ENCODE measurements at places on chromosomes 5 and 9.

DNA sequence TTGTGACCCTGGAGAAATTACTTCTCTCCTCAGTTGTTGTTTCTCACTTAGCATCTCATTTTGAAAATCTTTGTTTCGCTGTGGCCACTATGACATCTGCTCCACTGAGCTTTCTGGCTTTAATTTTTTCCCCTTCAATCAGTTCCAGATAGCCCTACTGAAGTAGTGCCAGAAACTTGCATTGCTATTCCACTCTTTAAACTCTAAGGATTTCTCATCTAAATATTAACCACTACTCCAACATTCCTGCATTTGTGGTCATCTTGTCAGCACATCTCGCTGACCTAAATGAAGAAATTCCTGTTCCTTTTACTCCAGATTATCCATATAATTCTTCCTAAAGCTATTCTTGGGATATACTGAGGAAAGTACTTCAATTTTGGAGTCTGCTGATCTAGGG, 15.3 kb upstream of the NOL6 start:
- DNase-seq = no peak

- DNase-seq = no peak
Observed at GRCh38 chr5:128491291-128491690, 46.8 kb downstream of the FBN2 start.

DNA sequence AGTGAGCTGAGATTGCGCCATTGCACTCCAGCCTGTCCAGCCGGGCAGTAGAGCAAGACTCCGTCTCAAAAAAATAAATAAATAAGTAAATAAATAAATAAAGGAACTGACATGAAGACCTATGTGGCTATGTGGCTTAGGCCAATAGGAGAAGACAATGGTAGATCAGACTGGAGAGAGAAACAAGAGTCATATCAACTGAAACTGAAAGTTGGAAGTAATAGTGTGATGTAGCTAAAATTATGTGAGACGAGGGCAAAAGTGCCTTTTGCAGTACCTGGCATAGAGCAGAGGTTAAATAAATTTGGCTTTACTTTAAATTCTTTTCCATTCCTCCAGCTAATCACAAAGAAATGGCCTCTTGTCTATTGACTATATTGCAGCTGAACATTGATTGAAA, 7.3 kb downstream of the FBP2 start:
- no peak for DNase-seq

- no peak for DNase-seq
Observed at GRCh38 chr9:88663771-88664419, 128.9 kb downstream of the NXNL2 start.

GRCh38 chr5:38692781-38693527, 136.5 kb upstream of the LIFR start:
- no peak for DNase-seq

- DNase-seq = no peak
Observed at GRCh38 chr5:20559845-20560244, 571.8 kb upstream of the CDH18 start.

DNA sequence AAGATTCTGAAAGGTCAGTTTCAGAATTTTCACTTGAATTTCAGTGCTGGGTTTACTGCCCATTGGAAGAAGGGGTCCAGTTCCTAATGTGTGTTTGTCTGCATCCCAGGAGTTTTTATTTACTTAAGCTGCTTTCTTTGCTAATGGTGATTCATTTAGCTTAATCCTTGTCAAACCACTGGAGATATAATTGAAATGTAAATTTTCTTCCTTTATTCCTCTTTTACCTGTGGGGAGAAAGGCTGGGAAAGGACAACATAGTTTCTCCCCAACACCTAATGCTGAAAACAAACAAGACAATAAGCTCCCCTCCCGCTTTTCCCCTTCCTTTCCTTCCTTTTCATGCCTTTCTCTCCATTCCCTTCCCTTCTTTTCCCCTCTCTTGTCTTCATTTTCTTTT, 185.8 kb downstream of the KCTD16 start:
- DNase-seq = no peak

DNA sequence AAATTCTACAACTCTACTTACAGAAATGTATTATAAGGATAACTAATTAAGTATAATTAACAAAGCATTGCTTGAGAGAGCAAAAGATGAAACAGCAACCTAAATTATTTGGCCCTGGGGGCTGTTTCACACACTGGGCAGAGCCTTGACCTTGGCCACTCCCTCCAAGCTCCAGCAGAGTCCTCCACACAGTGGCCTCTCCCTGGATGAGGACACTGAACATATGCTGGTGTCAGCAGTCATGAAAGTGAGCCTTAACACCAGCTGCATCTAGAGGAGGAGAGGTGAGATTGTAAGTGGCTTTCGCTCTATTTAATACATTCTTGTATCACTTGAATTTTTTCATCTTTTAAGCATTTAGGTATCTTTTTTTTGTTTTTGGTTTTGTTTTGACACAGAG, 23.3 kb upstream of the ZDHHC12 start:
- no peak for DNase-seq

- DNase-seq = no peak
Observed at GRCh38 chr5:91069364-91069763, 313.8 kb downstream of the ARRDC3 start.

- DNase-seq = no peak
Observed at GRCh38 chr9:133975511-133975910, 16.6 kb downstream of the VAV2 start.

DNA sequence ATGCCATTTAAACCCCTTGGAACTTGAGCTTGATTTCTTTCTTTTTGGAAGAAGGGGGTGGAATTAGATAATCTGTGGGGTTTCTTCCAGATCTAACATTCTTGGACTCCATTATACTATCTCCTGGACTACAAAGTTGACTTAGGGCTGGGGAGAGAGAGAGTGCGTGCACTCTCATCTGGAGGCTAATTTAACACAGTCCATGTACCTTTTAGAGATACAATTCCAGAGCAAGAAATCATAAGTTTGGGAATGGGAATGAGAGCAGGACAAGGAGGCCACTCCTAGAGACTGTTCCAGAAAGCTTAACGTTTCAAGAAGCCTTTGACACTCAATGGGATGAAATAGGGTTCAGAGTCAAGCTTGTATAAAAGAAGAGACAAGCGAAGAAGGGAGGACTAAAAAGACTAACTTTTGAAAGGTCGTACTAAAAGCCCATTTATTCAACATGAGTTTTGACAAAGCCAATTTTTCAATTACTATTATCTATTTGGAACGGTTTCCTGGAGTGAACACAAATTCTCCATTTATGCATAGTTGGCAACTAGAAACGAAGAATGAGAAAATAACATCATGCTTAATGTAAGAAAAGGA, 83.4 kb downstream of the ACTL7B start:
- DNase-seq = no peak

DNA sequence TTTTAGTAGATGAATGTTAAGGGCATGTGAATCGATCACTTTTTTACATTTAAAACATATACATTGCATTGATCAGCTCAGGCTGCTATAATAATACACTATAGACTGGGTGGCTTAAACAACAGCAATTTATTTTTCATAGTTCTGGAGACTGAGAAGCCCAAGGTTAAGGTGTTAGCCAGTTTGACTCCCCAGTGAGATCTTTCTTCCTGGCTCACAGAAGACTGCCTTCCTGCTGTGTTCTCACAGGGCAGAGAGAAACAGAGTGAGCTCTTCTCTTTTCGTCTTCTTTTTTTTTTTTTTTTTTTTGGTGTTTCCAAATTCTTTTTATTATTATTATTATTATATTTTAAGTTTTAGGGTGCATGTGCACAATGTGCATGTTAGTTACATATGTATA, 56.4 kb downstream of the SPEF2 start:
- no peak for DNase-seq

GRCh38 chr9:83266666-83267496, 203.9 kb upstream of the RASEF start:
- DNase-seq = no peak

DNA sequence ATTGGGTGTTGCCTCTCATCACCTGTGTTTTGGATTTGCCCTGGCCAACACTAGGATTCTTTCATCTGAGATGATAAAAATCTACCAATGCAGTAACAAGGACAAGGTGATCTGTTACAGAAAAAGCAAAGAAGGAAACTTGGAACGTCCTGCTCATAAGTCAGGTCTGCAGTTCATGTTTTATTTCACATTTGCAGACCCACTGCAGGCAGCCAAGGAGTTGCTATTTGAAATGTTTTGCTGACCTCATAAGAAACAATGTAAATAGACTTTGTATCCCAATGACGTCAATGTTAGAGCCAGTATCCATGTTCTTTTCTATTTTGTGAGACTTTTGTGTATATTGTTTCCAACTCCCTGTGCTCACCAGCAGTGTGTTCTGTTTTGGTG, 312.9 kb downstream of the DEPDC1B start:
- DNase-seq = no peak

DNA sequence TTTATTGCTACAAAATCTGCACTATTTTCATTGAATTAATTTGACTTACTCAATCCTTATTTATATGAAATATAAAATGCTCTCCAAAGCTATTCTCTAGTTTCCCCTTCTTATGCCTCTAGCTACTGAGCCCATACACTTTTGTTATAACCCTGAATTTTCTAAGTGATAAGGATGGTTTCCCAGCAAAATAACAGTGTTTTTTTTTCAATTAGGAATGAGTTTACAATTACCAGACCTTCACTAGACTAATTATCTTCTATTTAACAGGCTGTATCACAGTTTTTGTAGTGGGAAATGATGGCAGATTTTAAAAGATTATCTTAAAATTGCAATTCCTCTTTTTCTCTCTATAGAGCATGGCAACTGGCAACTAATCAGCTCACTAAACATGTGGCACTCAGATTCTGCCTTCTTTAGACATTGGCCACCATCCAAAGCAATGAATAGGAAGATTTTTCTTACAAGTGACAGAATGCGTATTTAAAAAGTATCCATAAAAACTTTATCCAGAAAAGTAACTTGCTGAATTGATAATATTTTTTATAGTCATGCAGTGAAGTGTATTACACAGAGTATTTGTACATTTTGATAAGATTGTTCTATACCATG, 585.7 kb upstream of the ZNF608 start:
- no peak for DNase-seq

GRCh38 chr9:37926737-37927118, 22.8 kb upstream of the SLC25A51 start:
- no peak for DNase-seq

GRCh38 chr5:109062664-109063063, 315.0 kb downstream of the FER start:
- no peak for DNase-seq

DNA sequence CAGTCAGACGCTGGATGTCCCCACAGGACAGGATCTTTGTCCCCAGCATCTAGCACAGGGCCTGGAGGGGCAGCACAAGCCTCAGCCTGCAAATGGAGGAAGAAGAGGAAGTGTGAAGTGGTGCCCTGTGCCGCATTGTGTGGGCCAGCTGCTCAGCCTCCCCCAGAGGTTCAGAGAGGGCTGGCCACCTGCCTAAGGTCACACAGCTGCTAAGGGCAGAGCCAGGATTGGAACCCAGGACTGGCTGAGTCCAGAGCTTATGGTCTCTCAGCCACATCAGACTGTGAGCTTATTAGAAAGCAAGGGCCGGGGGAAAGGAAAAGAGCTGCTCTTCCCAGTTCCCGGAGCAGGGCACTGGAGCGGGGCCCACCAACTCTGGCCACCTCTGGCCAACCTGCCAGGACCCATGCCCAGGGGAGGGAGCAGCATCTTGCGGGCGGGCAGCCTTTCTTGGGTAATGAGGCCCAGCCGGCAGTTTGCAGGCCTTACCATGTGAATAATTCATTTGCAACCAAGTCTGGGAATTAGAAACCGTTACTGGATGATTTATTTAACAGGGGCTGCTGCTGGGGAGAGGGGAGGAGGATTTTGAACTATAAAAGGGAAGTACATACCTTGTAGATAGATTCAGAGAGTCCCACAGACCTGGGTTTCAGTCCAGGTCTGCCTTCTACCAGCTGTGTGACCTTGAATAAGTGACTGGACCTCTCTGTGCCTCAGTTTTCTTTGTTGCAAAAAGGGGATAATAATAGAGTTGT, 11.6 kb upstream of the CRB2 start:
- DNase-seq = no peak

DNA sequence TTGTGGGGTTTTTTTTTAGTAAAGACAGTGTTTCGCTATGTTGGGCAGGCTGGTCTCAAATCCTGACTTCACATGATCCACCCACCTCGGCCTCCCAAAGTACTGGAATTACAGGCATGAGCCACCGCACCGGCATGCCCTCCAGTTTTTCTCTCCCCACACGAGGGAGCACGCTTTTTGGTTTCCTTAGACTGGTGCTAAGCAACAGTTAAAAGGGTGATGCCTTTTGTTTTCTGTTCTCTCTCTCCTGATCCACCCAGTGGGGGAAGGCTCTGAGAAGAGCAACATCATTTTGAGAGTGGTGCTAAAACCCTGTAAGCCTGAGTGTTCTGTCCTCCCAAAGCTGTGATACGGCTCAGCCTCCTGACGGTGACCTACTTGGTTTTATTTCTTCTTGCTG, 146.6 kb downstream of the MAN2A1 start:
- no peak for DNase-seq

DNA sequence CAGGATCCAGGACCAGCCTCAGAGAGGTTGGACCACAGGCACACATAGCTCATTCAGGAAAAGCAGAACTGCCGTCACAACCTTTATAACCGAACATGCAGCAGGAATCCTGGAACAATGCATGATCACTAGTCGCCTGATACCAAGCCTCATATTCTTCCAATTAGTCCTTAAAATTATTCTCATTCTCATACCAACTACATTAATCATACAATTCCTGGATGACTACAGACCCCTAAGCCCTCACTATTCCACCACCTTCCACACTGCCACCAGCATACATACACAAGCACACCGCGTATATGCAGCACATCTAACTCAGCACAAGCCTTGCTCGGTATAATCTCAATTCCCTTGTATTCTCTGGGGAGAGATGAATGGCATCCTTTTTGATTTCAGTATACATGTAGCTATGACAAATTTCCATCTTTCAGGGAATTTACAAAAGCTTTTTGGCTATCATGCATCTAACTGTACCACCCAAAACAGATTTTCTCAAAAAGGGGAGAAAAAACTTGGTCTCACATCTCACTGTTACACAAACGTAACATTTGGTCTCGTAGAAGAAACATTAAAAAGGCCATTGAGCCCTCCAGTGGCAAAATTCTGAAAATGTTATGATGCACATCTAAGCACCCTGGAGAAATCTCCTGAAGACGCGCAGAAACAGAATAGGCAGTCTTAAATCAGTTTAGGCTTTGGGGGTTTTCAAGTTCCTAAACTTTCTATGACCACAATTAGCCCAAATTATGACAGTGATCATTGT, 46.2 kb downstream of the MCTP1 start:
- DNase-seq = no peak

DNA sequence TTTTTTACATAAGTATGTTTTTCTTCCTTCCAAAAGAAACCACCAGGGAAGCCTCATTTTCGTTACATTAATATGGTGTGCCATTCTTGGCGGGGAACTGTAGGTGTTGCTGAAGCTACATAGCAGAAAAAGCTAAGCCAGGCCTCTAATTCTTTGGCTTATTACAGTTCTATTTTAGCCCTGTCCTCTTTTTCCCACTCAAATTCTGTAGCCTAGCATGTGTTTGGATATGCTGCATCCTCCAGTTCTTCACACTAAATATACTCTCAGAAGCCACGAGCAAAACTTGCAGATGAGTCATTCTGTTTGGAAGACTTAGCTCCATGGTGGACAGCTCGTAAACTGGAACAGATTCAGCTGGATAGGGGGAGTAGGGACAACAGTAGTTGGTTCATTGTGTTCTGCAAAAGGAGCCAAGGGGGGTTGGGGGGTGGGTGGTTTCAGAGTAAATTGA, 369.4 kb downstream of the TMEM161B start:
- no peak for DNase-seq
